ENCODE measurements at places on chromosomes 1 and 21. TPM values are rescaled to one million over a fixed set of nuclear protein-coding genes. Genes with fewer than 3 reads are reported as not detected.

FAM177B gene
- not detected for total RNA-seq

FUBP1 gene
- total RNA-seq = 212 TPM

WDR64 gene
- total RNA-seq = not detected

UAP1 gene
- total RNA-seq = 73.9 TPM

ALX3 gene
- total RNA-seq = not detected

IFNAR1 gene
- 18.6 TPM for total RNA-seq

NBPF4 gene
- not detected for total RNA-seq

ETV3L gene
- total RNA-seq = not detected

CD1D gene
- total RNA-seq = not detected

IFI44 gene
- total RNA-seq = 24.2 TPM

USH2A gene
- not detected for total RNA-seq

SLAMF9 gene
- total RNA-seq = not detected

KIF1B gene
- 7.2 TPM for total RNA-seq

CEP104 gene
- total RNA-seq = 16.8 TPM

GABRD gene
- total RNA-seq = 0.19 TPM

TSACC gene
- total RNA-seq = not detected

CFHR2 gene
- not detected for total RNA-seq

BCAN gene
- not detected for total RNA-seq

GJA5 gene
- not detected for total RNA-seq

PDZK1 gene
- total RNA-seq = 0.16 TPM

LRRC8B gene
- 14.5 TPM for total RNA-seq
